ENCODE measurements at places on chromosomes 11 and 22.
A peak's percentile ranks its signal among the peaks of the same experiment; 100 is the strongest.

DNA sequence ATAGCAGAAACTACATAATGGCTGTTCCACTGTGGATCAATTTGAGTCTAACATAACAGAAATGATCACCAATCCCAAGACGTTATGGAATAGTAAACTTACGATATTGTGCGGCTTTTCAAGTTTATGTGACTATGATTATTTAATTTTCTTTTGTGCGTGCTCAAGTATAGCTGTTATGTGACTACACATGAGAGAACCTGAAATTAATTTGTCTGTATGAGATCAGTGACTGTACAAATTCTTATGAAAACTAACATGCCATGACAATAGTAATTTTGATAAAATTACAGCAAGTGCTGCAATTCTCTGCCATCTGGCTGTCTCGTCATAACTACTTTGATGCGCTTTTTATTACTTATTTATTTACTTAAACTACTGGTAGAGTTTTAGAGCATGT lies 343.2 kb downstream of the DCDC1 start:
- no peak for DNase-seq

DNA sequence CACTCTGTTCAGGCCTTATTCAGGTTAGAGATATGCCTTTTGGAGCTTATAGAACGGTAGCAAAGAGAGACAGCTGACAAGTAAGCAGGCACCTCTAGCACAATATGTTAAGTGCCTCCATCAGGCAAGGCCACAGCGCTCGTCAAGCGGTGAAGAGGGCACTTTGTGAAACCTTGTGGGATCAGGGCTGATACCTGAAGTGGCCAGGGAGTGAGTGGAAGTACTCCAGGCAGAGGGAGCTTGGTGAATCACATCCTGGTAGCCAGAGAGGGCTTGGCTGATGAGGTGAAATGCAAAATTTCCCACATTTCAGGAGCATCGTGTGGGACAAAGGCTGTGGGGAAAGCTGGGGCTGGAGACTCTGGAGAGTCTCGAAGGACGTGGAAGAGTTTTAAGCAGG lies 87.4 kb downstream of the PKNOX2 start:
- DNase-seq = no peak

- DNase-seq = no peak
These were observed 18.2 kb downstream of the GDPD5 start for GRCh38 chr11:75507571-75507970.

DNA sequence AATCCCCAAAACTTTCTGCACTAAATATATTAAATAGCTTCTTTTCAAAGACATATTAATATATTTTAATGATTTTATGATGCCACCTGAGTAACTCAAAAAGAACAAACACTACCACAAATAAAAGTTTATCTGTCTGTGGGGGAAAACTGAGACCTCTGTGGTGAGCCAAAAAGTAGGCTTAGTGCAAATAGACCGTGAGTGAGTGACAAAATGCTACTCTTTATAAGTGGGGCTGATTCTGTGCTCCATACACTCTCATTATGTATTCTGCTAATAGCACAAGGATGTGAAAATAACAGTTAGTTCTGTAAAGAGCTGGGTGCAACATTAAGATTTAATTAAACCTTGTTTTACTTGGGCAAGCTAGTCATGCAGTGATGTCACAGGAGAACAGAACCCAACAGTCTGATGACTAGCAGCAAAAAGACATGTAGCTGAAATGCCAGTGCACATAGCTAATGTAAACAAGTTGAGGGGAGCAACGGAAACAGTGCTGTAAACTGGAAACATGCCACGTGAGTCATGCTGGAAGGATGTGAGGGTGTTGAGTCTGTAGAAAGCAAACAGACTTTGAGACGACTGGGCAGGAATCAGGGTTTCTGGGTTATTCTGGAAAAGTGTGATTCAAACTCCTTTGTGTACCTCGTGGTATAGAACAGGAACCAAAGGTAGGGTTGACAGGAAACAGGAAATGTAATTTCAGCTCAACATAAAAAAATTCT lies 1130.4 kb downstream of the LRRC4C start:
- DNase-seq = peak; percentile 99

- DNase-seq = no peak
These were observed 1.5 kb upstream of the BAIAP2L2 start for GRCh38 chr22:38111925-38112355.

GRCh38 chr11:72024069-72024754 lies 25.5 kb downstream of the IL18BP start:
- no peak for DNase-seq

- no peak for DNase-seq
These were observed 845.0 kb downstream of the TBC1D22A start for GRCh38 chr22:47607486-47607885.

GRCh38 chr11:84889556-84889955 lies 737.6 kb downstream of the DLG2 start:
- DNase-seq = no peak

GRCh38 chr11:134376150-134376921 lies 35.7 kb downstream of the B3GAT1 start:
- DNase-seq = no peak

GRCh38 chr11:117829369-117829725 lies 4.8 kb upstream of the FXYD2 start:
- DNase-seq = no peak

GRCh38 chr22:26168330-26168851 lies 871 bp upstream of the SEZ6L start:
- no peak for DNase-seq

DNA sequence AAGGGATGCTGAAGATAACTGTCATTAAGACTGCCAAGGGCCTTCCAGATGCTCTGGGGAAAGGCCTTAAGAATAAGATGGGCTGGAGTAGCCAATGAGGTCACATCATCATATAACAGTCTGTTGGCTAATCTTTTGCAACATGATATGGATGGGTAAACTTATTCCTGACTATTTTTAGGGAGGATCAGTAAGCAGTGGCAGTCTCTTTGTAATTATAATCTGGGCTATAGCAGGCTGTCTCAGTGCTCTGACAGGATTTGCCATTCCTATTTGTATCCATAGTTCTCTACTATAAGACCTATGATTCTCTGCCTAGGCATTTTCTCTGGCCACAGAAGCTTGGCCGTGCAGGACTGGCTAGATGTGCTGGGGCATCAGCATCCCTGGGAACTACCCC lies 16.1 kb upstream of the CALCB start:
- no peak for DNase-seq
